CD4-positive, alpha-beta T cell treated with Interleukin-17A for 4 hours (primary cell): ENCODE measurements at places on chromosomes 7 and 10.
A peak's percentile ranks its signal among the peaks of the same experiment; 100 is the strongest.

DNA sequence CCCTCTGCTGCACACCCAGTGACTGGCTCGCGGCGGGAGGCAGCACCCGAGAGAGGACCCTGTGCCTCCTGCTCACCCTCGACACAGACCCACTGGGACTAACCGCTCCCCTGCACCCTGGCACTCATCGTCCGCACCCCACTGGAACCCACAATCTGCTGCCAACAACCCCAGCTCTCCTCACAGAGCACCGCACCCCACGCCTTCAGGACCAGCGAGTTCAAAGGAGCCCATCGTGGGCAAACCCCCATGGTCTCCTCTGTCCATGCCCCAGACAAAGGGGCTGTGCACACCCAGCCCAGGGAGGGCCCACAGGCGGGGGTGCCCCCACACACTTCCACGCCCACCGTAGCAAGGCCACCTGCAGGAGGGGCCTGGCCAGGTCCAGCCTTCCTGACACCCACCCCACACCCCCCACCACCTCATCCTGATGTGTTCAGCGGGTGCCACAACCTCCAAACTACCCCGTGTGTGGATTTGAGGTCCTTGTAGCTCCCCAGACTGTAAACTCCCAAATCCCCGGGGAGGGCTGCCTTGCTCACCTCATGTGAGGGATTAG lies 14.0 kb downstream of the RASGEF1A start:
- no peak for DNase-seq

GRCh38 chr10:12667052-12667451 lies 317.7 kb downstream of the CAMK1D start:
- no peak for DNase-seq

- peak; percentile 33 for DNase-seq
Measured at GRCh38 chr7:116258734-116259133, 48.4 kb downstream of the TES start.

GRCh38 chr10:131485732-131486131 lies 174.2 kb upstream of the TCERG1L start:
- no peak for DNase-seq

DNA sequence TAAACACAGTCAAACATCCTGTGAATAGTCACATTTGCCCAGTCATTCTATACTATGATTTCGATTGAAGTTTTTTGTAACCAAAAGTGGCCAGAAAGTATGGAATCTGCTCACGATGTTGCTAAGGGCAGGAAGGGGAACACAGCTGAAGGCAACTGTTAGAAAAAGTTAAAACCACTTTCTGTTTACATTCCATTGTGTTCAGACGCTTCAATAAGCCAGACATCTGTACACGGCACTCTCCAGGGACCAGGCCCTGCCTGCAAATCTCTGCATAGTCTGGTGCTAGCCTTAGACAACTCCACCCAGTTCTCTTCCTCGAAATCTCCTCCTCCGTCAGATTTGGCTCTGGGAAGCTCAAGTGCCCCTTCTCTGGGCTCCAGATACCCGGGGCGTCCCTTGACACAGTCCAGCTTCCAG lies 17.1 kb upstream of the TMEM120A start:
- DNase-seq = no peak

DNA sequence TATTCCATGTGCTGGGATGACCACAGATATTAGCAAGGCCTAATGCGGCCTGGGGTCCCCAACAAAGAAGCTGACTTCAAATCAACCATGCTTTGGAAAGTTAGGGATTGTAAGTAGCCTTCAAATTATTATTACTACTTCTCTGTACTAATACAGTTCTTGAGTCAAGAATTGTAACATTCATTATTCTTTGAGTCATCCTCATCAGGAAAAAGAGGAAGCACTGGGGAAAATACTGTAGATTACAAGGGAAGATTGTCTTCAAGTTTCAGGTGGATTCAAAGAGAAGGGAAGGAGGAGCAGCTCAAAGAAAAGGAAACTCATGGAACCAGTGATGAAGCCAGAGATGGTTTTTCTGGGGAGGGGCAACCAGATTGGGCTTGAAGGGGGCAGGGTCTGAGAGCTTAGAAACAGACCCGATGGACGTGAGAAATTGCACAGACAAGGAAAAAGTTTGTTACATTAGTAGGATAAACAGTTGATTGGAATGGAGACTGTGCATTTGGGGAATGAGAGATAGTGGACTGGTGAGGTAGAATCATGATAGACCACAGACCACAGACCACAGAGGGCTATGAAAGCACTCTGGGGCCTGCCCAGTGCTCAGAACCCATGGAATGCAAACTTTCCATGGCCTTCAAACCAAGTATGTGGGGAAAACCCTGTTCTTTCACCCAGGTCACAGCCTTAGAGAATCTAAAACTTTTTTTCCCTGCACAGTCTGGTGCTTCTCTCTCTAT lies 209.9 kb downstream of the ZNF365 start:
- no peak for DNase-seq

GRCh38 chr7:41931263-41931646 lies 228.4 kb upstream of the INHBA start:
- DNase-seq = no peak

DNA sequence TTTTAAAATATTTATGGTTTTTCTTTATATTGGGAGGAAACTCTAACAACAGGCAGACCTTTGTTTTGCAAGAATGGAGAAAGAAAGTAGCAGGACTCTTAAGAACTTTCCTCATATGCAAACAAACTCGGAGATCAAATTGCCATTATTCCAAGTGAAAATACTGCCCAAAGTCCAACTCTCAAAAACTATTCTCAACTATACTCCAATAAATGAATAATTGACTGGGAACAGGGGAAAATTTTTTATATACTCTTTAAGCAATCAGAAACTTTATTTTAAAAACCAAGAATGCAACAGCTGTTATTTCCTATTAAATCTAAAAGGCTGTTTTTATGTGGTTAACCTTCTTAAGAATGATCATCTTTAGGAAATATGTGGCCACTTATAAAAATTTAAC lies 101.9 kb downstream of the COL28A1 start:
- DNase-seq = no peak

- no peak for DNase-seq
Measured at GRCh38 chr7:8200316-8200715, 61.7 kb downstream of the ICA1 start.

DNA sequence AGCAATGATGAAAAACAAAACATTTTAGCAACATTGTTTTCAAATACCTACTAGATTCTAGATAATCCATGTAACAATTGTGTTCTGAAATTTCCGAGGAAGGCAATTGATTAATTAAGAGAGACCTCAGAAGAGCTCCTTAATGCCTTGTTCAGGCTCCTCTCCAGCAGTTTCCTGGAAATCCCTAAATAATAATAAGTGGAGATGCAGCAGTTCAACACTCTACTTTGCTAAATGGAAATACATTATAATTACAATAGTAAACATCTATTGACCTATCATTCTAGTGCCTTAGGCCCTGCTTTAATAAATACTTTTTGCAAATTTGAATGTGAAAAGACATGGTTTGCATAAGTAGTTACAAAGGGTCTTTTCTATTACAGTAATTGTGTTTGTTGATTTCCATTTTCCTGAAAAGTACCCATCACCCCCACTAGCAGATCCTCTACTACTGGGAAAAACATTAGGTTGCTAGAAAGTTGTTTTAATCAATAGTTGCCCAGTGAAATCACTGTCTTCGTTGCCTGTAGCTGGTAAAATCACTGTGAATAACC lies 186.6 kb upstream of the STK17A start:
- no peak for DNase-seq
